ENCODE measurements at places on chromosomes 12 and 14. TPM values are rescaled to one million over a fixed set of nuclear protein-coding genes. Genes with fewer than 3 reads are reported as not detected.

DNA sequence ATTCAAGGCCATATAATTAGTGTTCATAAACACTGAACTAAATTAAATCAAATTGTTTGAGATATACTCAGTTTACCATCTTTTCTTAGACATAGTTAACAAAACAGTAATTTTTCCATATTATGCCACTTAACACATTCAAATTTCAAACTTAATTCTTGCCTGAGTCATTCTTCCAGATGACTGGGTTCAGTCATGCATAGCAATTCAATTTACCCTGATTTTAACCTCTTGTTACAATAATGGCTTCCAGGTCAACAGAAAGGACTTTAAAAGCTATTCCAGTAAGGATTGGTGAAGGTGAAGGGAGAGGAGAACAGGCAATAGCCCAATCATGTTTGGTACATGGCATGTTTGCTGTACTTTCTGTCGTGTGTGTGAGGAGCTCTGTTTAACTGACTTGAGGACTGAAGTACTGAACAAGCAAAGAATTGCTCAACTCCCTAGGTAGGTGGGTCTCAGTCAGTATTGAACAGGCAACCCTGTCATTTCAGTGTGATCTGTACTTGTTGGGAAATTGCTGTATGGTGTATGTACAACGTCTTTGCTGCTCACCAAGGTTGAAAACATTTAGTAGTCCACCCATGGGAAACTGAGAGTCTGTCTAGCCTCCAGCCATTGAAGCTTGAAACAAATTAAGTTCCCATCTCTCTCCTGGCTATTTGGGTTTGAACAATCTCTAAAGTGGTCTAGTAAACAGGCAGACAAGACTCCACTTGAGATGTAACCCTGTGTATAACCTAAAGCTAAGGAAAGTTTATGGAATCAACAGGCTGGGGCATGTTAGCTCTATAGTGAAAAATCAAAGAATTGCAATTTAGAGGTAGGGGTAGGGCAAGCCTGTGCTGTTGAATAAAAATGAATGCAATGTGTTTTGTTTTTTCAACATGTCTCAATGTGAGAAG is 327.2 kb downstream of the BTG1 start:
- no peak for DNase-seq
- no peak overlapping the region for H3K4me3 ChIP-seq
- H3K36me3 ChIP-seq, result no peaks in the 10 kb centered on the region
- no peaks in the 10 kb centered on the region for H3K27me3 ChIP-seq
- peaks cover 8% of the 10 kb centered on the region for H3K4me1 ChIP-seq

GRCh38 chr12:68403711-68404110 is 71.5 kb upstream of the MDM1 start:
- H3K36me3 ChIP-seq, result no peaks in the 10 kb centered on the region
- H3K27me3 ChIP-seq, result no peaks in the 10 kb centered on the region
- H3K27ac ChIP-seq, result no peak overlapping the region
- no peak for DNase-seq
- no peak overlapping the region for H3K4me3 ChIP-seq

- no peak for DNase-seq
- no peak overlapping the region for H3K27ac ChIP-seq
- H3K27me3 ChIP-seq, result no peaks in the 10 kb centered on the region
- H3K4me1 ChIP-seq, result peaks cover 22% of the 10 kb centered on the region
- no peaks in the 10 kb centered on the region for H3K36me3 ChIP-seq
- no peak overlapping the region for H3K4me3 ChIP-seq
Measured at GRCh38 chr12:25585662-25586061, 32.6 kb upstream of the LMNTD1 start.

DNA sequence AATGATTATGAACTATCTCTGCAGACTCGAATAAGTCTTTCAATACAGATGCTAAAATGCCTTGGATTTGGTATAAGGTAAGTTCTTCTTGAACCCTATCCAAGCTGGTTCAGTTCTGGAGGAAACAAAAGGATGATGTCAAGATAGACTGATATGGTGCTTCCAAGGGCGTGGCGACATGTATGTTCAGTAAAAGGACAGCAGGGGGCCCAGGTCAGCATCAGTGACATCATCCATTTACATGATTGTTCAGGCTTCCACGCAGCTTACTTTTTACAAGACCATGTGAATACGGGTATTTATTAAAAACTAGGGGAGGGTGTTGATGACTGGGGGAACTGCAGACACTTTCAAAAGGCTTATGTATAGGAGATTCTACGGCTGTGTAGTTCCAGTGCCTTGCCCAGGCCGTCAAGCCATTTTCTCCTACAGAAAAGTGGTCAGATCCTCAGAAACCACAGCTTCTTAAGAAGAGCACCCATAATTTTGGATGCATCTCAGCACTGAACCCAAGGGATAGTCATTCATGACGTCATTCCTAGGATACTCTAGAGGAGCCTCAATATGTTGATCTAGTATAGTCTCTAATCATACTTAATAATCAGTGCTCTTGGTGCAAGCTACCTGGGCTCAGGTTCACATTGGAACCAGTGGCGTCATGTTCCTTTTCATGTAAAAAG is 527.7 kb downstream of the FUT8 start:
- no peaks in the 10 kb centered on the region for H3K36me3 ChIP-seq
- no peaks in the 10 kb centered on the region for H3K4me1 ChIP-seq

ETFBKMT gene
- 4.8 TPM for total RNA-seq

- peaks cover 18% of the 10 kb centered on the region for H3K27me3 ChIP-seq
- no peak overlapping the region for H3K27ac ChIP-seq
- no peaks in the 10 kb centered on the region for H3K4me1 ChIP-seq
- H3K4me3 ChIP-seq, result no peak overlapping the region
Measured at GRCh38 chr14:24064856-24065255, 6.5 kb upstream of the CPNE6 start.

- no peak overlapping the region for H3K27ac ChIP-seq
- H3K4me3 ChIP-seq, result no peak overlapping the region
- H3K4me1 ChIP-seq, result no peaks in the 10 kb centered on the region
- DNase-seq, result no peak
- no peaks in the 10 kb centered on the region for H3K36me3 ChIP-seq
Measured at GRCh38 chr12:59317598-59317997, 278.2 kb upstream of the SLC16A7 start.

GSC gene
- total RNA-seq, result not detected

FSCB gene
- not detected for total RNA-seq

- no peaks in the 10 kb centered on the region for H3K36me3 ChIP-seq
- peak overlapping the region; percentile 12 for H3K4me3 ChIP-seq
- peaks cover 30% of the 10 kb centered on the region for H3K4me1 ChIP-seq
Measured at GRCh38 chr12:93080994-93081809, 152.1 kb upstream of the EEA1 start.

DNA sequence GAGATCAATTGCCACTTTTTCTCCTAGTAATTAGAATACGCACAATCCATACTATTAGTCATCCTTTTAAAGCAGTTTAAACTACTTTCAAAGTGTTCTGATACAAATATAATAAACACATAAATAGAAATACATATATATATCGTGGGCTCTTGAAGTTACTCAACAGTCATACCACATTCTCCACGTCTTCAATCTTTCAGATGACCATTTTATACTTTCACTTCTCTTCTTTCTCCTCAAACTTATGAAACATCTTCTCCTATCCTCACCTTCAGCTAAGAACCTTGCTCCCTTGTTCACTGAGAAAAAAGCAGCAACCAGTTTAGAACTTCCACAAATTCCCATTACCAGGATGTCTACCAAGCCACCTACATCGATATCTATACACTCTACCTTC is 19.2 kb downstream of the CEP290 start:
- peaks cover 6% of the 10 kb centered on the region for H3K36me3 ChIP-seq
- no peak overlapping the region for H3K27ac ChIP-seq
- no peak for DNase-seq

POTEM gene
- not detected for total RNA-seq

TMEM229B gene
- 2.9 TPM for total RNA-seq

DNA sequence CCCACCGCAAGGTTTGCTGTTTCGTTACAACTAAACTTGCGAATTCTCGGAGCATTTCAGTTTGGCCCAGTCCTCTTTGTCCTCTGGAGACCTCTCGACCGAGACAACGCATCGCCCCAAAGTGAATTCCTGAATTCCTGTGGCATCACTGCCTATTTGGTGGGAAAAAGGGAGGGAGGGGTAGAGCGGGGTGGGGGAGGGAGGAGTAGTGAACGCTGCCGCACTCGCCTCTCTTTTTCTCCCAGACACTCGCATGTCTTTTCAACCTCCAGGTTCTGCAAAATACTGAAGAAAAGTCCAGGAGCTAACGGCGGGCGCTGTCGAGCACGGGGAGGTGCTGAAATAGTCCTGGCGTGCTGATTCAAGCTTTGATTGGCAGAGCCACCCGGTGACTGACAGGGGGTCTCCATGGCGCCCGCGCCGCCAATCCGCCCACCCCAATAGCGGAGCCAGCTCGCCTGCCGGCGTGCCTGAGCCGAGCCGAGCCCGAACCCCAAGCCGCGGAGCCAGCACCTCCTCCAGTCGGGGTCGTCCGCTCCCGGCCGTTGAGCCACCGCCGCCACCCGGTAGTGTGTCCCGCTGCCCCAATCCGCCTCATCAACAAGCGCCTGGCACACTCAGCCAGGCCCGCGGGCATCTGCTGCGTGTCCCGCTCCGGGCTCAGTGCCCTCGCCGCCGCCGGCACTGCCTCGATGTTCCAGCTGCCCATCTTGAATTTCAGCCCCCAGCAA is at the start of gene SIX6:
Gene SIX6, plus strand, starts transcription at position 440 of the 731 bp plus-strand sequence. Its CDS starts 253 bp downstream, at position 693.
- peaks cover 83% of the 10 kb centered on the region for H3K27me3 ChIP-seq
- DNase-seq, result no peak
- peaks cover 19% of the 10 kb centered on the region for H3K4me1 ChIP-seq
- no peak within 1 kb of the TSS for H3K27ac ChIP-seq
- peak within 1 kb of the TSS; percentile 40 for H3K4me3 ChIP-seq
- H3K36me3 ChIP-seq, result peaks cover 2% of the 10 kb centered on the region

GRCh38 chr14:54944737-54945391 is 42.2 kb upstream of the GCH1 start:
- H3K36me3 ChIP-seq, result peaks cover 11% of the 10 kb centered on the region
- H3K27me3 ChIP-seq, result no peaks in the 10 kb centered on the region
- H3K27ac ChIP-seq, result no peak overlapping the region
- no peaks in the 10 kb centered on the region for H3K4me1 ChIP-seq
- H3K4me3 ChIP-seq, result no peak overlapping the region

GRCh38 chr12:119375883-119376190 is 41.3 kb downstream of the CCDC60 start:
- no peak overlapping the region for H3K27ac ChIP-seq

KRT2 gene
- not detected for total RNA-seq

DNA sequence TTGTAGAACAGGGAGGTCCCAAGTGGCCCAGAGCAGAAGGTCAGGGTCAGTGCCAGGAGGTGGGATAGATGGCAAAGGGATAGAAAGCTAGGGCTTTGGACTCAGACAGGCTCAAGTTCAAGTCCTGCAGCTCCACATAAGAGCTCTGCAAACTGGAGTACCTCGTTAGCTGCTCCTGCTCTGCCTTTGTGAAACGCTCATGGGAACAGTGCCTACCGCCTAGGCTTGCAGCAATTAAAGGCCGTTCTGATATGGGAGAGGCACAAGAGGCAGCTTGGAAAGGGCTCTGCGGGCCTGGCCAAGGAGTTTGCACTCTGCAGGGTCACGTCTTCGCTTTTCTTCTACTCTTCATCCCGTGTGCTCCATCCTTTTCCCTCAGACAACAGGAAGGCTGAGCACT is 54.1 kb downstream of the MAP1LC3B2 start:
- H3K27me3 ChIP-seq, result no peaks in the 10 kb centered on the region
- no peaks in the 10 kb centered on the region for H3K36me3 ChIP-seq
- no peak overlapping the region for H3K4me3 ChIP-seq
- no peak for DNase-seq
- H3K4me1 ChIP-seq, result peaks cover 19% of the 10 kb centered on the region
- no peak overlapping the region for H3K27ac ChIP-seq

DNA sequence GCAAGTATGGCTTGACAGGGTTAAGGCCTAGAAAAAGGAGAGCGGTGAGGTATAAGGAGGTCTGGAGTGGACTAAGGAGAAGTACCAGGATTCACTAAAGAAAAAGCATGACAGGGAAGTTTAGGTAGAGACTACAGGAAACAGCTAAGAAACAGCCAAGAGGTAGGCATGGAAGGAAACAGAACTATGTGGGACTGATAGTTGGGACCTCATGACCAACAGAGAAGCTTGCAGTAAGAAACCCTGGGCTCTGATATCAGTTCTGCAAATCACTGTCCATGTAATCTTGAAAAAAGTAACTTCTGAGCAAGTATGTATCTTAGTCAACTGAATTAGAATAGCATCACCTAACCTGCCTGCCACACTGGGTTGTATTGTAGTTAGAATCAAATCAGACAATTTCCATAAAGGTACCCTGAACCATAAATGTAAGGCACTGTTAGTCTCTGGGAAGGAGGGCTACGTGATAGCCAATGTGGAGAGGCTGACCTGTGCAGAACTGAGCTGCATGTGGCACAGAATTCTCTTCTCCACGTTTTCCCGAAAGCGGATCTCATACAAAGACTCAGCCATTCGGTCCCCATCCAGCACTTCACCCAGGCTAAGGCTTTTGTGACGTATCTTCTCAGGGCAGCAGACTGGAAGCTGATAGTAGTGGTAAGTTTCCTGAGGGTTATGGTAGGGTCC is 912 bp downstream of the TM9SF1 start:
- DNase-seq, result no peak
- H3K4me1 ChIP-seq, result peaks cover 42% of the 10 kb centered on the region
- H3K27me3 ChIP-seq, result no peaks in the 10 kb centered on the region
- H3K36me3 ChIP-seq, result peaks cover 16% of the 10 kb centered on the region
- H3K27ac ChIP-seq, result peak overlapping the region; percentile 96
- H3K4me3 ChIP-seq, result peak overlapping the region; percentile 93

DNA sequence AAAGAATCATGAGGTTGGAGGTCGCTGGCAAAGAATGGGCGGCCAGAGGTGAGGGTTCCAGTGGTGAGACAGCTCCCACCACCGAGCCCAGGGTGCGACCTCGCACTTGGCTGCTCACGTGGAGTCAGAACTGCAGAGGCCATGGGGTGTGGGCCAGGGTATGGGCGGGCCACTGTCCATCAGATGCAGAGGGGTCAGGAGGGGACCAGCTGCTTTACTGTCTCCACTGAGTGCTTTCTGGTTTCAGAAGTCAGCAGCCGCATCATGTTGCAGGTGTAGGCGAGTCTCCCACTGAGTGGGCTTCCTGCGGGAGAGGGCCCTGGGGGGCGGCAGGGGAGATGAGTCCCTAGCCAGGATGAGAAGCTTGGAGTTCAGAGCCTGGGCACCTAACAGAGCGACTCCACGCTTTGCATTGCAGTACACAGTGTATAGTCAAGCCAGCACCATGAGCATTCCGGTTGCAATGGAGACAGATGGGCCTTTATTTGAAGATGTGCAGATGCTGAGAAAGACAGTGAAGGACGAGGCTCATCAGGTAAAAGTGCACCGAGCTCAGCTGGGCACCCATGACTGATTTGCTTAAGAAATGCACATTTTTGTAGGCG is 46.9 kb upstream of the DYNC1H1 start:
- H3K27ac ChIP-seq, result peak overlapping the region; percentile 55
- H3K4me1 ChIP-seq, result peaks cover 11% of the 10 kb centered on the region
- no peaks in the 10 kb centered on the region for H3K27me3 ChIP-seq
- DNase-seq, result no peak

CELA1 gene
- not detected for total RNA-seq

- H3K27me3 ChIP-seq, result no peaks in the 10 kb centered on the region
- no peak overlapping the region for H3K27ac ChIP-seq
- H3K36me3 ChIP-seq, result peaks cover 11% of the 10 kb centered on the region
- no peak overlapping the region for H3K4me3 ChIP-seq
- peaks cover 66% of the 10 kb centered on the region for H3K4me1 ChIP-seq
Measured at GRCh38 chr14:52054678-52055077, 14.2 kb downstream of the NID2 start.

- H3K27me3 ChIP-seq, result no peaks in the 10 kb centered on the region
- no peak for DNase-seq
- H3K36me3 ChIP-seq, result peaks cover 5% of the 10 kb centered on the region
- peak overlapping the region; percentile 37 for H3K27ac ChIP-seq
- H3K4me1 ChIP-seq, result peaks cover 26% of the 10 kb centered on the region
- H3K4me3 ChIP-seq, result no peak overlapping the region
Measured at GRCh38 chr12:1201886-1202285, 210.9 kb downstream of the ERC1 start.

All from chondrocyte (in vitro differentiated cells).